Peyer's patch (tissue), 4 donors: ENCODE measurements at places on chromosomes 5 and 9.

DNA sequence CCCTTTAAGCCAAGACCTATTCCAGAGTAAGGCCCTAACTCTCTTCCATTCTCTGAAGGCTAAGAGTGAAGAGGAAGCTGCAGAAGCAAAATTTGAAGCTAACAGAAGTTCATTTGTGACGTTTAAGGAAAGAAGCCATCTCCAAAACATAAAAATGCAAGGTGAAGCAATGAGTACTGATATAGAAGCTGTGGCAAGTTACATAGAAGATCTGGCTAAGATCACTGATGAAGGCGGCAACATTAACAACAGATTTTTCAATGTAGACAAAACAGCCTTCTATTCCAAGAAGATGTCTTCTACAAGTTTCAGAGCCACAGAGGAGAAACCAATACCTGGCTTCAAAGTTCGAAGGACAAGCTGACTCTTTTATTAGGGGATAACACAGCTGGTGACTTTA is 1143.4 kb downstream of the CDH12 start:
- H3K36me3 ChIP-seq, result no peaks in the 10 kb centered on the region
- no peak overlapping the region for H3K4me3 ChIP-seq
- no peak for DNase-seq
- H3K27me3 ChIP-seq, result no peaks in the 10 kb centered on the region
- no peaks in the 10 kb centered on the region for H3K4me1 ChIP-seq

DNA sequence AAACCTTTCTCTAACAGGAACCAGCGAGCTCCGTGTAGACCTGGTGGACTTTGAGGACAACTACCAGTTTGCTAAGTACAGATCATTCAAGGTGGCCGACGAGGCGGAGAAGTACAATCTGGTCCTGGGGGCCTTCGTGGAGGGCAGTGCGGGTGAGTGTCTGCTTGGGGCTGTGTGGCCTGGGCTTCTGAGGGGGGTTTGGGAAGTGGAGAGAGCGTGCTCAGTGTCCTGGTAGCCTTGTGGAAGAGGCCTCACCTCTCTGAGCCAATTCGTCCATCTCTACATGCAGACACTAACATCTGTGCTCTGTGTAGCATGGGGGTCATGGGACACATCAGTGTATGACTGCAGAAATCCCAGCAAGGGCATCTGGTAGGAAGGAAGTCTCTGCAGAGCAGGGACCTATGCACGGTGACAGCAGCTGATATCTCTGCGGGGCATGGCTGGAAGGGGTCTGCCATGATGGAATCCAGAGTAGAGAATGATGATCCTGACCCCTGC is 5.9 kb downstream of the FCN2 start:
- H3K27me3 ChIP-seq, result no peaks in the 10 kb centered on the region
- no peak overlapping the region for H3K27ac ChIP-seq
- H3K4me3 ChIP-seq, result no peak overlapping the region
- H3K4me1 ChIP-seq, result no peaks in the 10 kb centered on the region
- H3K36me3 ChIP-seq, result no peaks in the 10 kb centered on the region

DNA sequence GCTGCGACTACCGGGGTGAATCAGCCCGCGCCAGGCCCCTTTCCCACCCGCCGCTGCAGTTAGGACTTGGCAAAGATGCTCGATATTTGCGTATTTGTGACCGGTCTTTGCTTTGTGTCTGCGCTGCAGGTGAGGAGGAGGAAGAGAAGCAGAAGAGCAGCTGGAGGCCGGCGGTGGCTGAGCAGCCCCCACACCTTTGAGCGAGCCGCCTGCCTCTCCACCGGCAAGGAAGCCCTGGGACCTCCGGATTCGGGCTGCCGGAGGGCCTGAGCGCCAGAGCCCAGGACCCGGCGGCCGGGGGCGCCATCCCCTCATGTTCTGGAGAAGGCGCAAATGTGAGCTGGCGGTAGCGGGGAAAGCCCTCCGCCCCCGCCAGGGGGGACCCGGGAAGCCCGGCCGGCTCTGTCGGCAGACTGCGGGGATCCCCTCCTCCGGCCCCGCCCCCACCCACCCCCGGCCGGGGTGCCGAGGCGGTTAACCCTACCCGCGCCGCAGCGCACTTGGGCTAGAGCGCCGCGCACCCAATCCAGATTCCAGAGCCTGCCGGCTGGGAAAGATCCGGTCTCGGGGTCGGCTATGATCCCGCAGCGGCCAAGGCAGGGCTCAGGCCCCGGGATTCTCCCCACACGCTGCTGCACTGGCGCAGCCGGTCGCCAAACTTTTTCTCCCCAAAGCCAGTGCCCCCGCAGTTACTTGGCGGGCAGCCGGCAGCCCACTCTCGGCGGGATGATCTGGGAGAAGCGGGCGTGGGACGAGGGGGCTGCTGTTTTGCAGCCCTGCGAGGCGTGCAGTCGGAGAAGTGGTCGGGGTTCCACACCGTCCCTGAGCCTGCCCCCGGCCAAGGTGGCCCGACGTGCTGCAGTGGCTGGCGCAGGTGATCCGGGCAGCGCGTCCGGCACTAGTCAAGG is 800 bp upstream of the KCNN2 start:
- H3K4me3 ChIP-seq, result peak overlapping the region; percentile 10
- no peak overlapping the region for H3K27ac ChIP-seq
- peak; percentile 51 for DNase-seq
- H3K27me3 ChIP-seq, result peaks cover 35% of the 10 kb centered on the region
- peaks cover 37% of the 10 kb centered on the region for H3K4me1 ChIP-seq

GRCh38 chr5:169148138-169148740 is 152.7 kb downstream of the SLIT3 start:
- H3K4me3 ChIP-seq, result no peak overlapping the region
- H3K36me3 ChIP-seq, result no peaks in the 10 kb centered on the region
- no peaks in the 10 kb centered on the region for H3K27me3 ChIP-seq
- DNase-seq, result no peak
- no peaks in the 10 kb centered on the region for H3K4me1 ChIP-seq

GRCh38 chr5:1521671-1522600 is 1.8 kb downstream of the LPCAT1 start:
- no peak overlapping the region for H3K27ac ChIP-seq
- peak overlapping the region; percentile 99 for H3K4me3 ChIP-seq
- H3K27me3 ChIP-seq, result no peaks in the 10 kb centered on the region
- H3K4me1 ChIP-seq, result peaks cover 16% of the 10 kb centered on the region
- H3K36me3 ChIP-seq, result no peaks in the 10 kb centered on the region

- no peaks in the 10 kb centered on the region for H3K4me1 ChIP-seq
- no peaks in the 10 kb centered on the region for H3K36me3 ChIP-seq
- no peak for DNase-seq
- H3K4me3 ChIP-seq, result no peak overlapping the region
- no peaks in the 10 kb centered on the region for H3K27me3 ChIP-seq
Observed at GRCh38 chr5:128487041-128487440, 51.0 kb downstream of the FBN2 start.

DNA sequence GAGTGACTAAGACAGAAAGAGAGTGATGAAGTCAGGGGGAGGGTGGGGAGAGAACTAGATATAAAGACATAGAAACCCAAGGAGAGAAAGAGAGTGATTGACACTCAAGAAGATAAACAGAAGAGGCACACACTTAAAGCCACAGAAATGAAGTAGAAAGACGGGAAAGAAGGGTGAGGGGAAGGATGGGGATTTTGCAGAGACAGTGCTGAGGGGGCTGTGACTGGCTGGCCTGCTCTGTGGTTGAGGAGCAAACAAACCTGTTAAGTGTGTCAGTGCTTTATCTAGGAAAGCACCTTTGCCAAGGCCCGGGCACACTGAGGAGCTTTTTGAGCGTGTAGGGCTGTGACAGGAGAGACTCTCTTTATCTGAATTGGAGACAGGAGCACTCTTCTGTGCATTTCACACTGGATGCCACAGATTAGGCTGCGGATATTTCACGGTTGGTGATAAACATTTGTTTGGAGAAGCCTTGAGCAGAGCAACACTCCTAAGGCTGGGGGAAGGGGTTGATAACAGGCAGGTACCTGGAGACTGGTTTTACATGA is 109.1 kb downstream of the DOCK2 start:
- DNase-seq, result no peak
- H3K27ac ChIP-seq, result no peak overlapping the region
- H3K36me3 ChIP-seq, result no peaks in the 10 kb centered on the region
- H3K4me3 ChIP-seq, result no peak overlapping the region
- no peaks in the 10 kb centered on the region for H3K4me1 ChIP-seq

GRCh38 chr9:120372040-120372439 is 207.9 kb downstream of the CDK5RAP2 start:
- peak; percentile 34 for DNase-seq
- H3K27me3 ChIP-seq, result no peaks in the 10 kb centered on the region
- no peak overlapping the region for H3K27ac ChIP-seq
- H3K4me1 ChIP-seq, result no peaks in the 10 kb centered on the region
- no peak overlapping the region for H3K4me3 ChIP-seq

GRCh38 chr5:177992466-177992865 is 3.6 kb downstream of the PROP1 start:
- no peaks in the 10 kb centered on the region for H3K27me3 ChIP-seq
- H3K36me3 ChIP-seq, result no peaks in the 10 kb centered on the region

GRCh38 chr5:109931049-109931780 is 241.5 kb downstream of the MAN2A1 start:
- H3K4me3 ChIP-seq, result no peak overlapping the region
- H3K4me1 ChIP-seq, result no peaks in the 10 kb centered on the region
- DNase-seq, result no peak
- H3K27ac ChIP-seq, result no peak overlapping the region
- H3K27me3 ChIP-seq, result no peaks in the 10 kb centered on the region
